ENCODE measurements at places on chromosomes 2 and 18.

GRCh38 chr2:17375262-17375661, 143.0 kb downstream of the RAD51AP2 start:
- DNase-seq = no peak

DNA sequence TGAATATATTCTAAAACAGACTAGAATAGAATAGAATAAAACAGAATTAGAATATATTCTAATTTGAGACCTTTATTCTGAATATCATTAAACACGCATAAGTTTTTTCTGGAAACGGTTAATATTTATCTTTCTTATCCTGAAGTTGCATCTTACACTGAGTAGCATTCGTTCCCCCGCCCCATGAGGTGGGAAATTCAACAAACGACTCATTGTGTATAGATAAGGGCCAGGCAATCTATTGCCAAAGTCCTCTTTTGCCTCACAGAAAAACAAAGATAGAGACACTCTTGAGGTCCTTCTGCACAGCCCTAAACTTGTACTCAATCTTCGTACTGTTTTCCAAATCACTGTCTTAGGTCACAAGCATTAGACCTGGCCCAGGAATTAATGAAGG, 98.1 kb downstream of the COL6A3 start:
- no peak for DNase-seq

GRCh38 chr2:222431869-222432268, 7.5 kb downstream of the SGPP2 start:
- no peak for DNase-seq

- peak; percentile 75 for DNase-seq
Measured at GRCh38 chr2:202635428-202636212, 851 bp downstream of the FAM117B start.

GRCh38 chr2:177972782-177973181, 99.8 kb downstream of the PDE11A start:
- no peak for DNase-seq

DNA sequence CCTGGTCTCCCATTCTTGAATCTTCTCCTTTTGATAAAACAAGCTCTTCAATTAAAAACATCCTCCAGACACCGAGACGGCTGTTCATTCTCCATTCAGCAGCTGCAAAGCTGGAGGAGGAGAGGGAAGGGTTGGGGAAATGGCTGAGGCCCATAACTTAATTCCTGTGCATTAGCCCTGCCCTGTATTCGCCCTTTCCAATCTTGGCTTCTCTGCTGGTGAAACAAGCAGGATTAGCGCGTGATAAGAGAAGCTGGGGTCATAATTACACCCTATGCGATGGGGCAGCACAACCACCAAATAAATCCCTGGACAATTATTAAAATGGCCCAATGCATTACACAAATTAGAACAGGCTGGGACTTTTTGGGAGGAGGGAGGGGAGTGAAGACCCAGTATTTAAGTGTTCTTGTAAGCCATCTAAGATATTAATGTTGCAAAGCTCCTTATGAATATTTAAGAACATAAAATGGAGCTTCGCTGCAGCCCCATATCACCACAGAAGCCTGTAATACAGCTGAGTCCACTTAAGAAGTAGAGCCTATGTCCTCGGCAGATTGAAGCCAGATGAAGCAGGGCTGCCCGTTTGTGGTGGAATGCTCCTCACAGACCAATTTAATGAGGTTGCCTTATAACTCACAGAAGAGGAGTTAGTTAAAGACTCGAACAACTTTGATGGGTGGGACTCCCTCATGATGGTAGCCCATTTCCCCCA, 176.6 kb upstream of the SKOR2 start:
- DNase-seq = no peak
